ENCODE measurements at places on chromosomes 7 and 10.
A peak's percentile ranks its signal among the peaks of the same experiment; 100 is the strongest.

DNA sequence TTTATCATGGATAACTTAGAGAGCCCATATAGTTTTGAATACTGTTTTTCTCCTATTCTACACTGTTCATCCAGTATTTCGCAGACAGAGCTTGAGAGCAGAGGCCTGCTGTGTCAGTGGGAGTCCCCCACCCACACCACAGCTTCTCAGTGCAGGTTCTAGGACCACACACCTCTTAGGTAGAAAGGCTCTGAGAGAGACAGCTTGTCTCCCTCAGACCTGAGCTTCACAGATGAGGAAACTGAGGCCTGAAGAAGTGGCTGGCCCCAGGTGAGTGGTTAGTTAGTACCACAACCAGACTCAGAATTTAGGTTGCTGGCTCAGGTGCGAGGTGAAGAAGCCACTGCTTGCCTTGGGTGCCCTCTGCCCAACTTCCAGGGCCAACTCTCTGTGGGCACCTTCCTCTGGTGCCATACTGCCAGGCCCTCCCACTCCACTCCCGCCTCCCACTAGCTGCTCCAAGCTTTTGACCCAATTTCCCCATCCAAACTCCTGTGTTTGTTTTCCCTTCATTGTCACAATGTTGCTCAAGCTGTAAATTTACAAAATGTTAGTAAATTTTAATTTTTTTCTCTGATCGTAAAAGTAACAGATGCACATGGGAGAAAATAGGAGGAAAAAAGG lies 7.6 kb upstream of the HILPDA start:
- no peak for DNase-seq

DNA sequence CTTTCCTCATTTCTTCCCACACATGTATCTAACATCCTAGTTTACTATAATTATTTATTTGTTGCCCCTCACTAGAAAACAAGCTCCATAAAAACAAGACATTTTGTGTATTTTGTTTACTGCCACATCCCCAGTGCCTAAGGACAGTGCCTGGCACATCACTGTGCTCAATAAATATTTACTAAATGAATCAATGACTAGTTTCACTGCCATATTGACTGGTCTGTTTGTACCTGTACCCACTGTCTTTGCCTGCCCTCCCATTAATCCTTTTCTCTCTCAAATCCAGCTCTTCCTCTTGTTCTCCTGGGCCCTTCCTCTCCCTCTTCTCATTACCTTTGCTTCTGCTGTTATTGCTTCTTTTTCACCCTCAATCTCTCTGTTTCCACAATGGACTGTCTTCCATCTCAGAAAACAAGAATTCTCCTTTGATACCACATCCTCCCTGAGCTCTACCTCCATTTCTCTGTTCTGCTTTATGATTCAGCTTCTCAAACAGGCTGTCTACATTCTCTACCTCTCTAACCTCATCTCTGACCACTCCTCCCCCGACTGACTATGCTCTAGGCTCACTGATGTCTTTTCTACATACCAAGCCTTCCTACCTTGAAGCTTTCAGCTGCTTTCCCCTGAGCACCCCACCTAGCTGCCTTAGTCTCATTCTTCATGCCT lies 8.3 kb upstream of the FAM133B start:
- DNase-seq: no peak

- no peak for DNase-seq
Observed at GRCh38 chr10:42876476-42876875, 93.9 kb downstream of the BMS1 start.

- no peak for DNase-seq
Observed at GRCh38 chr7:91263384-91264045, 718 bp upstream of the FZD1 start.

- DNase-seq: no peak
Observed at GRCh38 chr7:42699380-42700178, 212.3 kb downstream of the C7orf25 start.

DNA sequence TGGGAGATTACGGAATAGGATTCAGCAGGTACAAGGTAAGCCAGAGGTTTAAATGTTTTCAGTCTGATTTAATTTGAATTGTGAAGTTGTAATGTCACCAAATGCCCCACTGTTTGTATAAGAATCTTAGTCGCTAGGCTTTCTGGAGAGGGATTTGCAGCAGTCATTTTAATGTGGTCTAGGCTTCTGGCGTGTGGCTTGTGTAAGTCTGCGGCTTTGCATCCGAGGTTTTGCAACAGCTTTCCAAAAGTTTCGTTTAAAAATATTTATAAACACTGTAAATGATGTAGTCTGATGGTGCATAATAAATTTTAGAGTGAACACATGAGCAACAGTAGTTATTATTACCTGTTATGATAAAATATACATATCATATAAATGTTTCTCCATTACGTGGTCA lies 26.1 kb upstream of the BHLHA15 start:
- no peak for DNase-seq

GRCh38 chr7:137881607-137882260 lies 35.0 kb upstream of the DGKI start:
- DNase-seq: no peak

GRCh38 chr10:451021-451471 lies 238.4 kb downstream of the DIP2C start:
- DNase-seq: no peak

DNA sequence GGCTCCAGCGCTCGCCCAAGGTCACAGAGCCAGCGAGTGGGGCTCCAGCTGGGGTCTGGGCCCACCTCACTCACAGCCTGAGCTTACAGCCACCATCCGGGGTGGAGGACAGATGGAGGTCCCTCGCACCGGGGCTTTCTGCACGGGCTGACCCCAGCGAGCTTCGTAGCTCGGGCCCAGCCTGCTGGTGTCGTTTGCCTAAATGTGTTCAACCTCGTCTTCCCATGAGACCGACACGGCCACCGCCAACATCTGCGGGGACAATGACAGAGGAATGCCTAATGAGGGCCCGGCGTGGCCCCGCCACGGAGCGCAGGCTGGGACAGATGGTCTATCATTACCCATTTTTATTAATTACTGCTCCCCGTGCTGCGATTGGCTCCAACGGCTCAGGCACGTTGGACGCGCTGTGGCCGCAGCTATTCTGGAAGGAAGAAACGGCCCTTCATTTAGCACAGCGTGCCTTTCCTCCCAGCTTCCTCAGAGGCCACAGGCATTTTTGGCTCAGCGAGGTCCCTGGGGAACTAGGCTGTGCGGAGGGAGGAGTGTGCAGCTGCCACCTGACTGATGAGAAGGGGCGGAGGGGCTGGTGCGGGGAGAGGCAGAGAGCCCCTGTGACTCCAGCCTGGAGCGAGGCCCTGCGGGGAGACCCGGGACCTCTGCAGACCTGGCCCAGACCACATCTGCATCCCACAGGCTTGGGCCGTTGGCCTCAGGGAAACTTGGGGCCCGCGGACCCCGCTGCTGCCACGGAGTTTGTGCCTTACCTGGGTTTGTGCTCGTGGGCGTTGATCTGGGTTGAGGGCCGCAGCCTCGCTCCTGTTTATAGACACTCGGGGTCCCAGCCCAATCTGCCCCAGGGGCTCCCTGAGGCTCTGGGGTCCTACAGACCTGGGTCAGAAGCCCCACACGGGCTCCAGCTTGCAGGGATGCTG lies 22.9 kb upstream of the ELFN1 start:
- peak; percentile 80 for DNase-seq

DNA sequence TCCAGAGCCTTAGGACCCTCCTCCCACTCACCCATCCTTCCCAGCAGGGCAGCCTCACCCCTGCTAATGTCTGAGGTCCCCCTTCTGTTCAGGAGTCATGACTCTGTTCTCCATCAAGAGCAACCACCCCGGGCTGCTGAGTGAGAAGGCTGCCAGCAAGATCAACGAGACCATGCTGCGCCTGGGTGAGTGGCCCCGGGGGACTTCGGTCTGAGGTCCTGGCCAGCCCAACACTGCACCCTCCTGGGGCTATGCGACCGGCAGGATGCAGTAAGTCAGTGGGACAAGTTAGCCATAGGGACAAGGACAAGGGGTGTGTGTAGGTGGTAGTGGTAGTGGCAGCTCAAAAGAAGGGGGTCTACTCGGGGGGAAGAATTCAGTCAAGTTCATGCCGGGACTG lies 16.2 kb upstream of the AHCYL2 start:
- DNase-seq: no peak

- DNase-seq: no peak
Observed at GRCh38 chr10:124217906-124218804, 124.8 kb upstream of the CHST15 start.

GRCh38 chr10:71838264-71839211 lies 12.5 kb downstream of the PSAP start:
- no peak for DNase-seq

- DNase-seq: no peak
Observed at GRCh38 chr10:96719200-96719599, 1.1 kb downstream of the PIK3AP1 start.

DNA sequence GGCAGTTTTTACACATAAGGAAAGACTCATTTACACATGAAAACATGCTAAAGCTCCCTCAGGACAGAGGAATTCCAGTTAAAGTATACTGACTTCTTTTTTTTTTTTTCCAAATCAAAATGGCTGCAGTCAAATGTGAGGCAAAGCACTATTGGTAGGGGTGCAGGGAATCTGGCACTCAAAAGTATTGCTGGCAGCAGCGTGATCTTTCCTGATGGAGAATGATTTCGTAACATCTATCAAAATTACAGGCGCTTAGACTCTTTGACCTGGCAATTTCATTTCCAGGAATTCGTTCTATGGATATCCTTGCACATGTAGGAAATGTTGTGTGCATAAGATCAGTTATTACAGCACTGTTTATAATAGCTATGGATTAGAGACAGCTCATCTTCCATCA lies 65.7 kb downstream of the VSTM4 start:
- no peak for DNase-seq

GRCh38 chr7:95861041-95861440 lies 88.7 kb downstream of the DYNC1I1 start:
- DNase-seq: no peak

- DNase-seq: no peak
Observed at GRCh38 chr10:68302503-68302823, 29.4 kb upstream of the HNRNPH3 start.
